AG04450 (cell line): ENCODE measurements at places on chromosomes 16 and 17. TPM values are rescaled to one million over a fixed set of nuclear protein-coding genes. Genes with fewer than 3 reads are reported as not detected.
A peak's percentile ranks its signal among the peaks of the same experiment; 100 is the strongest.

- DNase-seq: peak; percentile 48
These were observed 19.8 kb downstream of the COX4I1 start for GRCh38 chr16:85819245-85819644.

PLA2G10 gene
- not detected in 2 replicates for polyA plus RNA-seq

DNA sequence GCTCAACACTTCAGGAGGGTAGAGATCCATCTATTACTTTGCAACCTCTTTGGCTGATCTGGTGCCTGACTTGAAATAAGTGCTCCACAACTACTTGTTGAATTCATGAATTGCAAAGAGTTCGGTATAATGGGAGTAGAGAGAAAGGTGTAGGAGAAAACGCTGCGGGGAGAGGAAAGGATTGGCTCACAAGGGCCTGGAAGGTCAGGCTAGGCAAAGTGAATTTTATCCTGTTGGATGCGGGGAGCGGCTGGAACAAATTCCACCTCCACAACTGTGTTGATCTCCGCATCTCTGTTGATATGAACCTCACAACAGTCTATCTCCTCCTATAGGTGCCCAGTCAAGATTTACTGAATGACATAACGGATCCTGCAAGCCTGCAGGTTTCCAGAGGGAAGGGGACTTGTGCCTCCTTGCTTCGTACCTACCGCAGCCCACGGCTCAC lies 684 bp downstream of the SLX4 start:
- no peak for DNase-seq

GRCh38 chr17:27845264-27846041 lies 45.1 kb upstream of the NOS2 start:
- DNase-seq: no peak

DNA sequence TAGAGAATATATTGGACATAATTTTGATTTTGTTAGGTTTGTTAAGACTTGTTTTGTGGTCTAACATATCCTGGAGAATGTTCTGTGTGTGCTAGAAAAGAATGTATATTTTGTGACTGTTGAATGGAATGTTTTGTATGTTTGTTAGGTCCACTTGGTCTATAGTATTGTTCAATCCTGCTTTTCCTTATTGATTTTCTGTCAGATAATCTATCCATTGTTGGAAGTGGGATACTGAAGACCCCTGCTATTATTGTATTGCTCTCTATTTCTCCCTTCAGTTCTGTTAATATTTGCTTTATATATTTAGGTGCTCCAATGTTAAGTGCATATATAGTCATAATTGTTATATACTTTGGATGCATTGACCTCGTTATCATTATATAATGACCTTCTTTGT lies 33.0 kb upstream of the NKD1 start:
- no peak for DNase-seq

DNA sequence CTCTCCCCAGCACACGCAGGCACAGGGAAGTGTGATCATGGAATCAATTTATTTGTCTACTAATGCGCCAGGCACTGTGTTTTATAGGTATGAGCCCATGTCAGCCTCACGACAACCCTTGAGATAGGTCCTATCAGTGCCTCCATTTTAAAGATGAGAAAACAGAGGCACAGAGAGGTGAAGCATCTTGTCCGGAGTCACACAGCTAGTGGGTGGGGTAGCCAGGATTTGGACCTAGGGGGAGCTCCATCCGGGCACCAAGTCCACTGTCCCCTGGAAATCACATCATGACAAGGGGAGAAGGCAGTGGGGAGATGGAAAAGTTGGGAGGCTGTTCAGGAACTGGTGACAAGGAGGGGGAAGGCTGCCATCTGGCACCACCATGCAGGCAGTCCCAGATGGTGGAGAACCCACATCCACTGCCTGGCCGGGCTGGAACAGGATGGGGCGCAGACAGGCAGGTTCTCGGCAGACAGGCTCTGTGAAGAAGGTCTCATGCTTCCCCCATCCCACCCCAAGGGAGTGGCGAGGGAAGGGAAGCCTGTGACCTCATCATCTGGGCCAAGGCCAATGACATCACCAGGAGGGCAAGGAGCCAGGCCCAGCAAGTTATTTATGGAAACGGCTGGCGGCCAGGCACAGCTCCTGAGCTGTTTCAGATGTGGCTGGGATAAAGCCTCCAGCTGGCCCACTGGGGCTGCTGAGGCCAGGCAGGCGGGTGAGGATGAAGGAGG lies 126.0 kb upstream of the SDK2 start:
- peak; percentile 32 for DNase-seq

- DNase-seq: no peak
These were observed at the start of gene TPPP3 for GRCh38 chr16:67393111-67393787. Gene TPPP3 (minus strand): TSS chr16:67393498. CDS start chr16:67391111, 2,387 bp downstream.

DNA sequence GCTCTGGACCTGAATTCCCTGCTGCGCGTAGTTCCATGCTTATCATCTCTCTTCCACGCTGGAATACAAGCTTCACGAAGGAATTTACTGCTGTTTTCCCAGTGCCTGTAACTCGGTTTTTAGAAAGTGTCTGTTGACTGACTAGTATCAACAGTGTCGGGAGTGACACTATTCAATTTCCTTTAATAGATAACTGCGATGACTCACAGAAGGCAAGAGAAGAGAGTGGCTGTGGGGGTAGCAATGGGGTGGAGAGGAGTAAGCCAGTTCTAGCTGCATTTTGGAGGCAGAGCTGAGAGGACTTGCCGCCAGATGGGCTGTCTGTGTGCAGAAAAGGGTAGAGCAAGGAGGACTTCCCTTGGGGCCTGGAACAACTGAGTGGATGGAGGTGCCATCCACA lies 25.2 kb downstream of the B4GALNT2 start:
- DNase-seq: no peak

DNA sequence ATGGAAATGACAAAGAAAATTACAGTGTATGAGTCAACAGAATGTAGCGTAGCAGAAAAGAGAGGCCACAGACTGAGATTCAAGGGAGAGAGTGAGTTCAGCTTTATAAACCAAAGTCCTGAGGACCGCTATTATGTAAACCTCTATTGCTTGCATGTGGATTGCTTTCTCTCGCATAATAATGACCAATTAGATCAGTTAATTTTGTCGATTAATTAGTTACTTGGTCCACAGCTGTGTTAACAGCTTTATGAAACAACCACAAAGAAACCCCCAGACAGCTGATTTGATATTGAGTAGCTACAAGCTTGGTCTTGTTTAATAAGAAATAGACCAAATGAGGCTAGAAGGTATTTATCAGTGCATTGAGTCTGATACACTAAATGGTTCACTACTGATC lies 291.8 kb upstream of the ERCC4 start:
- no peak for DNase-seq

DNA sequence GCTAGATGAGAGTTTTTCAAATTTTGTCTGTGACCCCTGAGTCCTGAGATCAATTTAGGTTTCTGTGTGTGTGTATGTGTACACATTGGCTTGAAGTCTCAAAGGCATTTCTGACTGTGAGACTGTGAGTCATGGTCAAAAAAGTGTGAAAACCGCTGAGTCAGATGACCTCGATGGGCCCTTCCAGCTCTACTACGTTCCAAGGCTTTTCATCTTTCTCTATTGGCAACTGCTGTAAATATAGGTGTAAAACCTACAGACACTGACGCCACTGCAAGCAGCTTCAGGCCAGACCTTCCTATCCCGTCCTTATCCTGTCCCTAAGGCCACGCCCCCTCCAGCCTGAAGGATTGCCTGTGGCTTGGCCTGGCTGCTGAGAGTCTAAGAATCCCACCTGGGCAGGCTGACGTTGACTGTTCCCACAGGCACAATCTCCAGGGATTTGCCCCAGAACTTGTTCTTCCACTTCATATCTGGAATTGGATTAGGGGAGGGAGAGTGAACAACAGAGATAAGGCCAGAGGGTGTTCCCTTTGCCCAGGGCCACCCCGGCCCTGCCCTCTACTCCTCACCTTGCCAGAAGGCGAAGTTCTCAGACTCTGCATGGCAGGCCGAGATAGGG lies 11.3 kb downstream of the OSBPL7 start:
- DNase-seq: peak; percentile 36

DNA sequence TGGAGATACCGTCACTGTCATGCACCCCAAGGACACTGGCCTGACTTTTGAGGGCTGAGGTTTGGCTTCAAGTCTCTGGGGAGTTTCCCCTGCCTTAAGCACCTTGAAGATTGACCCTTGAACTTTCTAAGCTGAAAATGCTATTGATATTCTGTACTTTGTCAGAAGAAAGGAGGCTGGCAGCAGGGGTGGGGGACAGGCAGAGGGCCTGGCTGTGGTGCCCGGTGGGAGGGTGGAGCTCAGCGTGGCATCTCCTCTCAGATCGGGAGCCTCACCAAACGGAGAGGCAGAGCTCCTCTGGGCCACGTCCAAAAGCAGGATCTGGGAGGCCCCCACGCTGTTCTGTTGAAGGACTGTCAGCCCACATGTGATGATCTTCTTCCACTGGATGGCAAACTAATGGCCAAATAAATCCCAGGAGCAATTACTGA lies 305.2 kb upstream of the IRX3 start:
- no peak for DNase-seq

SLC12A3 gene
- not detected in 2 replicates for polyA plus RNA-seq

C17orf78 gene
- polyA plus RNA-seq: not detected in 2 replicates

NOD2 gene
- polyA plus RNA-seq: not detected in 2 replicates

TMEM101 gene
- polyA plus RNA-seq: 31.3 and 35.5 TPM in 2 replicates

- DNase-seq: no peak
These were observed 58.7 kb upstream of the ZNF423 start for GRCh38 chr16:49914657-49915056.

GRCh38 chr16:65531475-65531874 lies 409.6 kb upstream of the CDH11 start:
- DNase-seq: no peak

DNA sequence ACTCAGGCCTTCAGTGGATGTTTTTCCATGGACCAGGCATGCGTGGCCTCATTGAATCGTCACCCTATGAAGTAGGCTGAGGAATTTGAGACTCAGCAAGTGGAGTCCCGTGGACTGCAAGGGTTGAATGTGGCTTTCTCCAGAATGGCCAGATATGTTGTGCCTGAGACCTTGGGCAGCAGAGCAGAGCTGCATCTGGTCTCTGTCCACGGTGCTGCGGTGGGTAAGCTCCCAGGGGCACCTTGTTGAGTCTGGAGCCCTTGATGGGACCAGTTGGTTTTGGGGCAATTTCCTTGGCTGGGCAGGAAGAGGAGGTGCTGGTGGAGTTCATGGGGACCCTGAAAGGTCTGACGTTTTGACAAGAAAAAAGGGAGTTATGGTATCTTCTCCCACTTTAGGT lies 368.1 kb upstream of the EEF2KMT start:
- DNase-seq: no peak

KRTAP4-4 gene
- polyA plus RNA-seq: not detected in 2 replicates

- DNase-seq: no peak
These were observed 11.4 kb downstream of the HSD3B7 start for GRCh38 chr16:30996324-30996984.

- DNase-seq: no peak
These were observed at the start of gene NEUROD2 for GRCh38 chr17:39607851-39608130. Gene NEUROD2 (minus strand): TSS chr17:39607920. CDS start chr17:39606599, 1,321 bp downstream.

DNA sequence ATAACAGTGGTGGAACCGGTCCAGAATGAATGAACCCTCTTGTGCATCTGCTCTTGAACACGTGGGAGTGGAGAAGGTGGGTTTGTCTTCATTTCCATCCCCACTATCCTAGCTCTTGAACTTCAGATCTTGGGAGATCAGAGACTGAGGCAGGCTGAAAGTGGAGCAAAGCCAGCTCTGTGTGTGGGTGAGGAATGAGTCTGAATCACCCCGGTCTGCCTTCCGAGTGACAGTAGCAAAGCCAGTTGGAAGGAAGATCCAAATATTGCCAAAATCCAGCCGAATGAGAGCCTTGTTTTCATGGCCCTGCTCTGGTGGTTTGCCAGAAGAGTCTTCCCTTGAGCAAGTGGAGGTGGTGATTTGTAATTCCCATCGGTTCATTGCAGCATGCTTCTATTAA lies 29.0 kb upstream of the ASIC2 start:
- DNase-seq: no peak

SYCE1L gene
- 0.10 and 0.15 TPM in 2 replicates for polyA plus RNA-seq

DNA sequence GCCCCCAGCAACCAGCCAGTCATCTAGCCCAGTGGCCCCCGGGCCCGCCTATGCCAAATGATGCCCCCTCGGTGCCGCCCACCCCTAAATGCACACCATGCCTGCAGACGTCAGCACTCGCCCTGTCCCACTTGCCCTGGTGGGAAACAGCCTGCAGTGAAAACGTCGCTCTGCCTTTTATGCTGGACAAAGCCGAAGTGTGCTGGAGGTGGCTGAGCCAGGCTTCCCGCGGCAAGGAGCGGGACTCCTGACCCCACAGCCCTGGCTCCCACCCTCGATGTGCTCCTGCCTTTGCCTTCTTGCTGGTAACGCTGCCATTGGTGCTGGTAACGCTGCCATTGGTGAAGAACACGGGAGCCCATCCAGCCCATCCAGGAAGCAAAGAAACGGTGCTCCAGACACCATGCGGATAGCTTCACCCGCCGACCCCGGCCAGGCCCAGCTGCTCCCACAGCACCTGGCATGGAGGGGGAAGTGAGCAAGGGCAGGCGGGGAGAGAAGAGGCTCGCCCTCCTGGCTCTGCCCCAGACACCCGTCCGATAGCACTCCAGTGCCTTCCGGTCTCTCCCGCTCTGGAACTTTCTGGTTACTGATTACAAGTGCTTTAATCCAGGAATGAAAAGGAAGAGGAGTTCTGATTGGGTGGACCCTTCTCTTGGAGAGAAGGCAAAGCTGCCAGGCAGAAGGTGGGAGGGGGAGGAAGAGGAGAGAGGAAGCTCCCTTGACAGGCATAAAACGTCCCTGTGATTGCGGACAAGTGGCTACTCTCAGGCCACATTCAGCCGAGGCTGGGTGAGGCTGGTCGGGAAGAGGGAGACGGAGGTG lies 4.0 kb upstream of the BAIAP2 start:
- DNase-seq: no peak

DNA sequence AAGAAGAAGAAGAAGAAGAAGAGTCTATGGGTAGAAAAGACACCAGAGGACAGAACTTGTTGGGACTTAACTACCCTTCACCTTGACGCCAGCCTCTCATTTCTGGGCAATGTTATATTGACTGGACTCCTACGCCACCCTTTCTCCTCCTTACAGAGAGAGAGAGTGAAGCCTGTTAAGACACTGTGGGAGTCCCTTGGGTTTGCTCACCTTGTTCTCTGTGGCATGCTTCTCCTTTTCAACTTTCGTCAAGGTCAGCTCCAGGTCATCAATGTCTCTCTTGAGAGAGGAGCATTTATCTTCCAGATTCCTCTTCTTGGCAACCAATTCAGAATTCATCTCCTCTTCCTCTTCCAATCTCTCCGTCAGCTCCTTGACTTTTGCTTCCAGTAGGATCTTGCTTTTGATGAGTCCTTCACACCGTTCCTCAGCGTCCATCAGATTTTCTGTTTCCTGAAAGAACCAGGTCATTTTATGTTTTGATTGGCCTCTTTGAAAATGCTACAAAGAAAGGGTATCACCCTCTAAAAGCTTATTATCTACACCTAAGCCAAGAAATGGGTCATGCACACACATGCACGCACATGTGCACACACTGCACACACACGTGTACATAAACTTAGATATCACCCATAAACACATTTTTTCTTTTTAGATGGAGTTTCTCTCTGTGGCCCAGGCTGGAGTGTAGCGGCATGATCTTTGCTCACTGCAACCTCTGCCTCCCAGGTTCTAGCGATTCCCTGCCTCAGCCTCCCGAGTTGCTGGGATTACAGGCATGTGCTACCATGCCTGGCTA lies 48.8 kb downstream of the MYH13 start:
- no peak for DNase-seq

- no peak for DNase-seq
These were observed 20.9 kb downstream of the MAP1LC3B start for GRCh38 chr16:87412996-87413421.

- no peak for DNase-seq
These were observed 1.8 kb downstream of the SNTB2 start for GRCh38 chr16:69188716-69189115.

- DNase-seq: no peak
These were observed 131.0 kb upstream of the CIBAR2 start for GRCh38 chr16:85243308-85243707.
